ENCODE measurements at places on chromosomes 12 and 14.

GRCh38 chr14:75338398-75338797 lies 59.8 kb downstream of the FOS start:
- DNase-seq = no peak

DNA sequence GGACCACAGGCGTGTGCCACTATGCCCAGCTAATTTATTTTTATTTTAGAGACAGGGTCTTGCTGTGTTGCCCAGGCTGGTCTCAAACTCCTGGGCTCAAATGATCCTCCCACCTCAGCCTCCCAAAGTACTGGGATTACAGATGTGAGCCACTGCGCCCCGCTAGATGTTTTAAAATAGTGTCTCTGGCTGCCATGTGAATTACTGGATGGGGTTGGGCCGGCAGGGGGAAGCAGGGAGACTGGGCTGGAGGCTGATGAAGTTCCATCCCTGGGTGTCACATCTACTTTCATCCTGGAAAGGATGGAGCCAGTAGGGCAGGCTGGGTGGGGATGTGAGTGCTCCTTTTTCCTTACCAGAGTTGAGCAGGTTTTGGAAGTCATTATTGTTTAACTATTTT lies 46.1 kb downstream of the DNAH10 start:
- no peak for DNase-seq

DNA sequence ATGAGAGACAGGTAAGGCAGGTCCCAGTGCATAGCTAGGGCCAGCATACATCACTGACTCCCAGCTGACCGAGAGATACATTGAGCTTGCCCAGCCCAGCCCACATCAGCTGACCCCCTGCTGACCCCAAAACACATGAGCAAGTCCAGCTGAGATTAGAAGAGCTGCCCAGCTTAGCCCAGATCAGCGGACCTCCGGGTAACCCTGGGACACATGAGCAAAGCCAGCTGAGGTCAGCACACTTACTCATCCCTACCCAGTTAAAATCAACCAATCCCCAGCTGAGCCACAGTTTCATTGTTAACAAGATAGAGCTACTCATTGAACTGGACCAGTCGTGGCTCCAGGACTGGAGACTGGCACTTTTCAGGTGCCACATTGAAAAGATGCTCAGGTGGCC lies 21.8 kb upstream of the FBXO34 start:
- no peak for DNase-seq

- DNase-seq = no peak
Observed at GRCh38 chr14:65032319-65032718, 45.6 kb downstream of the FNTB start.

- DNase-seq = no peak
Observed at GRCh38 chr12:19220852-19221466, 91.4 kb downstream of the PLEKHA5 start.

DNA sequence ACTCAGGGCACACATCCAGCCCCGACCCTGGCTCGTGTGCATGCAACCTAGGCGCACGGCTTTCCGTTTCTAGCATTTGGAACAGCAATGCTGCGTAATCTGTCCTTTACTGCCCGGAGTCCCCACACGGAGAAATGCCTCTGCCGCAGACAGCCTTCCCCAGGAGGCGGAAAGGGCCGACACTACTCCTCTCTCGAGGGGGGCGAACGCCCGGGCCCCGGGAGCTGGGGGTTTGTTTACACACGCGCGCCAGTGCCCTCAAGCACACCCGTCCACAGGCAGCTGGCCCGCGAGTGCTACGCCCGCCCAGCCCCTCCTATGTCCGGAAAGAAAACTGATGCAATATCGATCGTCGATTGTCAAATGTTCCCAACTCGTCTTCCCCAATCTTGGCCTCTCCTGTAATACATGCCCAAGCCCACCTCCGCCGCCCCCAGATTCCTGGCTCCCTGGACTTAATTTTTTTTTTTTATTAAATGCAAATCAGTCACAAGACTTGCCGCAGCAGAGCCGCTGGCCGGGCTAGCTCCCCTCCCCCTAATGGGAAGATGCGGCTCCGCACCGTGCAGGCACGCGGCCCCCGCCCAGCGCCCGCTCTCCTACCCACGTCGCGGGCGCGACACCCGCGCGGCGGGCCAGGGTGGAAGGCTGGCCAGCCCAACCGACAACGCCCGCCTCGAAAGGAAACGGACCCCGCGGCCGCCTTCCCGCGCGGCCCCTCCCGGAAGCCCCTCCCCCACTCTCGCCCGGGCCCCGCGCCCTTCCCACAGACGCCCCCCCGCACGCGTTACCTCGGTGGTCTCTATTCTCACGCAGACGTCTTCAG lies 642 bp downstream of the SLC38A2 start:
- DNase-seq = peak; percentile 40

GRCh38 chr12:10182354-10183049 lies 3.7 kb downstream of the TMEM52B start:
- DNase-seq = no peak

- no peak for DNase-seq
Observed at GRCh38 chr12:112848338-112848715, 56.8 kb downstream of the RPH3A start.

GRCh38 chr12:110343114-110343513 lies 60.4 kb downstream of the ANAPC7 start:
- DNase-seq = no peak

Data from activated T-cell treated with anti-CD3 and anti-CD28 coated beads for 1 hour (primary cell).